Myometrial cell (primary cell): ENCODE measurements at places on chromosomes 3 and 15. TPM values are rescaled to one million over a fixed set of nuclear protein-coding genes. Genes with fewer than 3 reads are reported as not detected.

Gene PLCD1
- total RNA-seq: 21.6 and 22.9 TPM in 2 replicates

Gene SCN11A
- not detected in 2 replicates for total RNA-seq

Gene SENP7
- total RNA-seq: 4.9 and 7.1 TPM in 2 replicates

Gene DISP2
- total RNA-seq: under 0.01 and 0.35 TPM in 2 replicates

Gene FHIT
- not detected in 2 replicates for total RNA-seq

Gene WNT5A
- 46.1 and 47.7 TPM in 2 replicates for total RNA-seq

Gene GPX1
- 712 and 893 TPM in 2 replicates for total RNA-seq

Gene P2RY1
- total RNA-seq: under 0.01 and 0.18 TPM in 2 replicates

Gene CCDC39
- total RNA-seq: not detected in 2 replicates

Gene OXTR
- total RNA-seq: 70.9 and 77.4 TPM in 2 replicates

Gene ZNF774
- total RNA-seq: 0.18 and 0.29 TPM in 2 replicates

Gene FBXO40
- not detected in 2 replicates for total RNA-seq

Gene P2RY13
- total RNA-seq: not detected in 2 replicates

Gene PCOLCE2
- total RNA-seq: 4.4 TPM in 1 of 2 replicates, not detected in the other

Gene ARHGAP31
- 4.6 and 8.0 TPM in 2 replicates for total RNA-seq

Gene SKIC8
- 103 and 111 TPM in 2 replicates for total RNA-seq

Gene TMCO5A
- not detected in 2 replicates for total RNA-seq

Gene FBN1
- total RNA-seq: 179 and 231 TPM in 2 replicates

Gene VIPR1
- not detected in 2 replicates for total RNA-seq

Gene CCR3
- not detected in 2 replicates for total RNA-seq

Gene BTLA
- not detected in 2 replicates for total RNA-seq

Gene LRRC31
- not detected in 2 replicates for total RNA-seq

Gene MBNL1
- 173 and 250 TPM in 2 replicates for total RNA-seq

Gene CDHR4
- total RNA-seq: not detected in 2 replicates

Gene SOX2
- total RNA-seq: not detected in 2 replicates

Gene IQGAP1
- 148 and 188 TPM in 2 replicates for total RNA-seq

Gene CLDN11
- total RNA-seq: 146 and 153 TPM in 2 replicates

Gene CA12
- total RNA-seq: 39.9 and 45.0 TPM in 2 replicates
